Activated CD8-positive, alpha-beta T cell treated with anti-CD3 and anti-CD28 coated beads for 36 hours (primary cell): ENCODE measurements at places on chromosomes 5 and 9. TPM values are rescaled to one million over a fixed set of nuclear protein-coding genes. Genes with fewer than 3 reads are reported as not detected.

- DNase-seq, result no peak
These were observed 192.2 kb upstream of the RPS23 start for GRCh38 chr5:82470185-82470994.

DNA sequence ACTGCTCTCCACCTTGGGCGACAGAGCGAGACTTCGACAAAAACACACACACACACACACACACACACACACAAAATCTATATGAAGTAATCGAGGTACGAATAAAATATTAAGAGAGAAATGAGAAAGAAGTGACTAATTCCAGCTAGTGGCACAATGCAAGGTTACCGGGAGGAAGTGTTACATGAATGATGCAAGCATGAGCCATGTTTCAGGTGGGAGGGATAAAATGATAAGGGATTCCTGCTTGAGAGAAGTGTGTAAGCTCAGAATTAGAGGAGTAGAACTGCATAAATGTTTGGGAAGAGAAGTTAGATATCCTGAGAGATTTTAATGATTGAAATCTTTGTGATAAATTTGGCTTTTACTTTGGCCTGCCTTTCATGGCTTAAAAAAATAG lies 18.8 kb downstream of the HAPLN1 start:
- DNase-seq, result no peak

DNA sequence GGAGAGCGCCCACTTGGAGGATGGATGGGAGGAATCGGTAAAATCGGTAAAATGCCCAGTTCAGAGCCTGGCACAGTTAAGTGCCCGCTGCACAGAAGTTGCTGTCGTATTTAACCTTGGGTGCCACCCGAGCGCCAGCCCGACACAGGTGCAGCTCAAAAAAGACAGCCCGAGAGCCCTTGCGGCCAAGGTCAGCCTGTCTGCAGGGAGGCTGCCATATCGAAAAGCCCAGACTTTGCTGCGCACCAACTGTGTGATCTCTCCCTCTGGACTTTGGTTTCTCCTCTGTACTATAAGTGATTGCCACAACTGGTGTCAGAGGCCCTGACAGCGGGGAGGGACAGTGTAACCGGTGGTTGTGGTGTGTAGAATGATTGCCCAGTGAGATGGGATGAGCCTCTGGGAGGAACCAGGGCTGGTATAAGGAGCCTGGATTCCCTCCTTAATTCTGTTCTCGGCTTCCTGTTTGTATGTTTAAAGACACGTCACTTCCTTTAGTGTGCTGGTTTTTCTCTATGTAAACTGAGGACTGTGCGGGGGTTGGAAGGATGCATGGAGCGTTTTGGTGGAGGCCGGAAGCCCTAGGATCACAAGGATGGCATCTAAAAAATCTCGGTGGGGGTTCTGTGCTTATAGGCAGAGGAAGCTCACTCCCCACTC lies 792 bp downstream of the NTMT1 start:
- peak; percentile 47 for DNase-seq

GRCh38 chr5:141814064-141814964 lies 63.9 kb downstream of the PCDH1 start:
- DNase-seq, result peak; percentile 70

DNA sequence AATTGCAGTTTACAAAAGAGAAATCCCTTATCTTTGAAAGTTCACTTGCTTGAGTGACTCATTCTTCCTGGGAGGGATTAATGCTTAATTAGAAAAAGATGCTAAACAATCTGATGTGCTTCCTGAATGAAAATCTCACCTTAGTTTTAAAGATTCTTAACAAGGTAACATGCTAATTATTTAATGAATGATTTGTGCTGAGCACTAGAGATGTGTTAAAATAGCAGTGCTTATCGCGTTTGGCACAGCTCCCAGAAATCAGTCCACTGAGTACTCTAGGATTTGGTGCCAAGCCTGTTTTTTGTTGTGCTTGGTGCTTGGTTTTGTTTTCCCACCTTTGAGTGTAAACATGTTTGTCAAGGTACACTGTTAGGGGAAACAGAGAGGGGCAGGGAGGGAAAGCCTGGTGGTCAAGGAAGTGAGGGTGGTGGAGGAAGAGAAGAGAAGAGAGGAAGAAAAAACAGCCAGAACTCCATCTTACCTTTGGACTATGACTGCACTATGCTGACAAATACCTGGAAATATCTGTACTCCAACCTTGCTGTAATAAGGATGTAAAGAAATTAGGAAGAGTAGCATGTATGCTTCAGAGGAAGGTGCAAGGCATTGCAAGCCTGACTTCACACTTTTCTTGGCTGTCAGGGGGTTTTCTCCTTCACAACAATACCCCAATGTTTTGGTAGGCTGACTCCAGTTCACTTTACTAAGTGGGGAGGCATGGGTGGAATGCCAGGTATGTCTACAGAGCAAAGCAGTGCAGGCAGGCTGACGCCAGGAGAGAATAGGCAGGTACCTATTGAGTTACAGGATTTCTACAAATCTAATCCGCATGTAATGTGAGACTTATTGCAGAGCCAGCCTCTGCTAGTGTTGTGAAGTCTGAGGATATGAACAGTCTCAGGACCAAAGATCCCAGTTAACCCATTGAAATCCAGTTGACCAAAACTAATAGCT lies 157.2 kb upstream of the ISL1 start:
- no peak for DNase-seq

DNA sequence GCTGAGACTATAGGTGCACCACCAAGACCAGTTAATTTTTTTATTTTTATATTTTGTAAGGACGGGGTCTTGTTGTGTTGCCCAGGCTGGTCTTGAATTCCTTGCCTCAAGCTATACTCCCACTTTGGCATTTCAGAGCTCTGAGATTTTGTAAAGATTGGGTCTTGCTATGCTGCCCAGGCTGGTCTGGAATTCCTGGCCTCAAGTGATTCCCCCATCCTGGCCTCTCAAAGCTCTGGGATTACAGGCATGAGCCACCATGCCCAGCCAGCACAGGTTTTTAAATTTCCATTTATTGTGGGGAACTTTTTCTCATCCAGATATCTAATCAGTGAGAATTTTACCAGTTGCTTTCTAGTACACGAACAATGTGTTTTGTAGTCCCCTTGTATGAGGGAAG lies 156.1 kb upstream of the VLDLR start:
- no peak for DNase-seq

DNA sequence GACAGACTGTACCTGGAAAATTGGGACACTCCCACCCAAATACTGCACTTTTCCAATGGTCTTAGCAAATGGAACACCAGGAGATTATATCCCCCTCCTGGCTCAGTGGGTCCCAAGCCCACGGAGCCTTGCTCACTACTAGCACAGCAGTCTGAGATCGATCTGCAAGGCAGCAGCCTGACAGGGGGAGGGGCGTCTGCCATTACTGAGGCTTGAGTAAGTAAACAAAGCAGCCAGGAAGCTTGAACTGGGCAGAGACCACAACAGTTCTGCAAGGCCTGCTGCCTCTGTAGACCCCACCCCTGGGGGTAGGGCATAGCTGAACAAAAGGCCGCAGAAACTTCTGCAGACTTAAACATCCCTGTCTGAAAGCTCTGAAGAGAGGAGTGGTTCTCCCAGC lies 260.0 kb upstream of the ST8SIA4 start:
- DNase-seq, result no peak

DNA sequence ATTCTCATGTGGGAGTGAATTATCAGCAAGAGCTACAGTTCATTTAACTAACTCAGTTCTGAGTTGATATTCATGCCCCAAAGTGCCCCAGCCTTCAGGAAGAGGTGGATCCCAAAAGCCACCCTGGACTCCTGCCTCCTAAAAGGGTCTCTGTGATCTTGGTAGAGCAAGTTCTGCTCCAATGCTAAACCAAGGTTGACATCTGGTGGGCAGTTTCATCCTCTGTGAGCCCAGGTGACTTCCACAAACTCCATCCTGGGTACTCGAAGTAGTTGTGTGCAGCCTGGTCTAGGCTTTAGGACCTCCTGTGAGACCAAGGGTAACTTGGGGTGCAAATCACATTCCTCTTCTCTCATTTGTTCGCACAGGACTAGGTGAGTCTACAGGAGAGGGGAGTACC lies 816.8 kb downstream of the MTRR start:
- DNase-seq, result no peak

The GPRIN1 gene
- total RNA-seq, result 1.6 TPM

The GADD45G gene
- 3.7 TPM for total RNA-seq

The OCLN gene
- 1.0 TPM for total RNA-seq

The SLC46A2 gene
- total RNA-seq, result not detected

The GARIN3 gene
- 0.77 TPM for total RNA-seq

The HMMR gene
- total RNA-seq, result 94.2 TPM

The RGS7BP gene
- total RNA-seq, result not detected

The ALDH1A1 gene
- not detected for total RNA-seq
